ENCODE measurements at places on chromosomes 13 and 19. TPM values are rescaled to one million over a fixed set of nuclear protein-coding genes. Genes with fewer than 3 reads are reported as not detected.

DNA sequence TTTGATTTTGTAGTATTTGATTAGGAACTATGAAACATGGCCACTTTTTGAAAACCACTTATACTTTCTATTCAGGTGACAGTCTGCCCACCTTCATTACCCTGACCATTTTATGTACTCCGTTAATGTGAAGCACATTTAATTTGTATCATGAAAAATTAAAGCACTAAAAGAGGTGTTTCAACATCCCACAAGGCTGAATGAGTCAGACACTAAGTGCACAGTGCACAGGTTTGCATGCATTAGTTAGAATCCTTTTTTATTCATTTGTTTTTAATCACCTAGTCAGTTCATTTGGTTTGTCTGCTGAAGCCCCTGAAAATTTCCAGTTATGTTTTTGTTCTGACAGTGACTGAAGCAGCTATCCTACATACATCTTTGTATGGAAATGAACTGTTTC is 271.0 kb downstream of the SLITRK5 start:
- no peak overlapping the region for H3K4me3 ChIP-seq
- no peak overlapping the region for H3K27ac ChIP-seq
- H3K36me3 ChIP-seq: no peaks in the 10 kb centered on the region
- H3K27me3 ChIP-seq: no peaks in the 10 kb centered on the region

DNA sequence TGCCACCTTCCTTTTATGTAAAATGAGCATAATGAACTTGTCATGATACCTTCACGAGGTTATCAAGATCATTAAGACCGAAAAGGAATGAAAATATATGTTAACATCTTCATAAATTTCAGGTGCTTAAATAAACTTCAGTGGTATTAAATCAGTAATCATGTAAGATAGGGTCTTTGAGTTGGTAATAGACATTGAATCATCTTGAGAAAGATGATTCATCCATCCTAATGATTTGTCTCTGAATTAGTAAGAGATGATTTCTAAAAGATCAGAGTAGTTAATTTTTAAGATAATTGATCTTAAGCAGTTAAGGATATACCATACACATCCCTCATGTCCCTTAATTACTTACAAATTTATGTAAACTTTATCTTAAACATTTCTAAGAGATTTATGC is 52.0 kb downstream of the COG3 start:
- H3K4me1 ChIP-seq: no peaks in the 10 kb centered on the region
- no peak overlapping the region for H3K27ac ChIP-seq
- no peak overlapping the region for H3K4me3 ChIP-seq
- H3K27me3 ChIP-seq: no peaks in the 10 kb centered on the region
- peaks cover 65% of the 10 kb centered on the region for H3K36me3 ChIP-seq

GRCh38 chr19:56969759-56970178 is 129.2 kb upstream of the PEG3 start:
- no peaks in the 10 kb centered on the region for H3K27me3 ChIP-seq
- H3K4me1 ChIP-seq: no peaks in the 10 kb centered on the region
- H3K27ac ChIP-seq: no peak overlapping the region
- DNase-seq: no peak

C19orf18 gene
- total RNA-seq: 0.36 TPM

DNA sequence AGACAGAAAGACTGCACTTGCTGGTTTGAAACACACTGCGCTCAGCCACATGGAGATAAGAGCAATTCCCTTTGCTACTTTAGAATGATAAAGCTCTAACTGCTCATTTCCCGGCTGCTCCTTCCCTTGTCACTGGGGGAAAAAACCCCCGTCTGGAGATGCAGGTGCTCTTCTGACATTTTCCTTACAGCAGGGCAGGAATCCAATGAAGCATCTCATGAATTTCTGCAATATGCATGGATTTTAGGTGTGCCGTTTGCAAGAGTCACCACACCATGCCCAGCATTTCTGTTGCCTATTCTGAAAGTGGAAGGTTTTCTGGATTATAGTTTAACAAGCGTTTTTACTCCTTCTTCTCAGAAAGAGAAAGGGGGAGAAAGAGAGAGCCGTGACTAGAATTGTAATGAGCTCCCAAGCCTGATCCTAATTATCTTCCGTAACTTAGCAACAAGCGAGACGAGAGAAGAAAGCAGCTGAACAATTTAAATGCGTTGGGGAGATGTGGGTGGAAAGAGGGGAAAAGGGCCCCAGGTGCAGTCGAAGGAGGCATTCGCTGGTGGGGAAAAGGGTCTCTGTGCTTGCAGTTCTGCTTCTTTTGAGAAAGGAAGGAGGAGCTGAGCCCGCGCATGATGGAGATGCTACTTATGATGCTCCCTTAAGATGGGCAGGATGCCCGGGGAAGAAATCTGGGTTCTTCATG is 76.6 kb upstream of the SPATA13 start:
- H3K4me1 ChIP-seq: no peaks in the 10 kb centered on the region
- no peaks in the 10 kb centered on the region for H3K36me3 ChIP-seq
- H3K4me3 ChIP-seq: no peak overlapping the region
- DNase-seq: peak; percentile 42
- peaks cover 12% of the 10 kb centered on the region for H3K27me3 ChIP-seq

LSR gene
- total RNA-seq: 0.29 TPM

DNA sequence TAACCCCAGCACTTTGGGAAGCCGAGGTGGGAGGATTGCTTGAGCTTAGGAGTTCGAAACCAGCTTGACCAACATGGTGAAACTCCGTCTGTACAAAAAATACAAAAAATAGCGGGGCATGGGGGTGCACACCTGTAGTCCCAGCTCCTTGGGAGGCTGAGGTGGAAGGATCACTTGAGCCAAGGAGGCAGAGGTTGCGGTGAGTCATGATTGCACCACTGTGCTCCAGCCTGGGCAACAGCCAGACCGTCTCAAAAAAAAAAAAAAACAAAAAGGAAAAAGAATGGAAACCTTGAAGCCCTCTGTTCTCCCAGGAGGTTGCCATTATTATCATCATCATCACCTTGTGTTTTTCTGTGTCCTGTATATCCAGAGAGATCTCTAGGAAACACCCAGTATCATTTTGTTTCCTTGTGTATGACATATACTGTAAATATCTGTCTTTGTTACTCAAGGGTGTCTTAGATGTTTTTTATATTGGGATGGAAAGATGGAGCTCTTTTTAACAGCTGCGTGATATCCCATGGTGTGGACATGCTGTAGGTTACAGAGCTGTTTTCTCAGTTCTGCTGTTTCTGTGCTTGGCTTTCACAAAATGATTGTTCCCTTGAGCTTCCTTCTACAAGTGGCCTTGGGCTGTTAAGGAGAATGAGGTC is 11.8 kb downstream of the CHAF1A start:
- H3K27me3 ChIP-seq: no peaks in the 10 kb centered on the region
- H3K27ac ChIP-seq: no peak overlapping the region
- H3K4me1 ChIP-seq: peaks cover 15% of the 10 kb centered on the region
- H3K4me3 ChIP-seq: no peak overlapping the region

DNA sequence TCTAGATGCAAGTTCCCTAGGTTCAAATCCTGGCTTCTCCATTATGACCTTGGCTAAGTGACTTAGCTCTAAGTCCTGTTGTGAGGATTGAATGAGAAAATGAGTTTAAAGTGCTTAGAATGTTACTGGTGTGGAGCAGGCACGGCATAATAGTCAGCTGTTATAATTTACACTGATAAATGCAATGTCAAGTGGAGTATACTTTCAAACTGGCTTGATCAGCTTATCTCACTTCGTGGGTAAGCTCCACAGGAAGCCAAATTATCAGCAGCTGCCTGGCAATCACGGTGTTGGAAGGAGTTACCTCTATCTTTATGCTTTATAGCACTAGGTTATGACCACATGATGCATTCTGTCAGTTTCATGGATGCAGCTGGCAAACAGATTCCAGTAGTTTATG is 272.8 kb downstream of the OLFM4 start:
- H3K4me3 ChIP-seq: no peak overlapping the region
- H3K4me1 ChIP-seq: no peaks in the 10 kb centered on the region
- H3K36me3 ChIP-seq: no peaks in the 10 kb centered on the region
- no peak for DNase-seq

- H3K27ac ChIP-seq: no peak overlapping the region
- no peaks in the 10 kb centered on the region for H3K4me1 ChIP-seq
- H3K36me3 ChIP-seq: no peaks in the 10 kb centered on the region
- no peaks in the 10 kb centered on the region for H3K27me3 ChIP-seq
- DNase-seq: no peak
- H3K4me3 ChIP-seq: no peak overlapping the region
Measured at GRCh38 chr19:28727480-28728159, 485.3 kb downstream of the UQCRFS1 start.

DNA sequence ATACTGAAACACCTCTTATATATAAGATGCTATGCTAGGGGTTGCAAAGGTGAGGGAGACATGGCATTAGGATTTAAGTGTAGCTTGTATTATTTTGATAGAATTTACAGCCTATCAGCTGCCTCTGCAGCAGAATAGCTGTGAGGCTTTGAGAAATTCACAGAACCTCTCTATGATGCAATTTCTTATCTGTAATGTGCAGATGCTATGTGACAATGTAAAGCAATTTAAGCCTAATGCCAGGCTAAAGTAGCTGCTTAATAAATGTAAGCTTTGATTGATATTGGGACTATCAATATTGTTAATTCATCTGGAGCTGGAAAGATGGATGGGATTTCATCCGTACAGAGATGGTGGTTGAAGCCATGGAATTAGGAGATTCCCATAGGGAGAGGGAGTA is 1.6 kb downstream of the ADGRE3 start:
- no peak overlapping the region for H3K27ac ChIP-seq
- peaks cover 4% of the 10 kb centered on the region for H3K4me1 ChIP-seq
- DNase-seq: no peak
- H3K36me3 ChIP-seq: no peaks in the 10 kb centered on the region
- H3K4me3 ChIP-seq: no peak overlapping the region
- no peaks in the 10 kb centered on the region for H3K27me3 ChIP-seq

DNA sequence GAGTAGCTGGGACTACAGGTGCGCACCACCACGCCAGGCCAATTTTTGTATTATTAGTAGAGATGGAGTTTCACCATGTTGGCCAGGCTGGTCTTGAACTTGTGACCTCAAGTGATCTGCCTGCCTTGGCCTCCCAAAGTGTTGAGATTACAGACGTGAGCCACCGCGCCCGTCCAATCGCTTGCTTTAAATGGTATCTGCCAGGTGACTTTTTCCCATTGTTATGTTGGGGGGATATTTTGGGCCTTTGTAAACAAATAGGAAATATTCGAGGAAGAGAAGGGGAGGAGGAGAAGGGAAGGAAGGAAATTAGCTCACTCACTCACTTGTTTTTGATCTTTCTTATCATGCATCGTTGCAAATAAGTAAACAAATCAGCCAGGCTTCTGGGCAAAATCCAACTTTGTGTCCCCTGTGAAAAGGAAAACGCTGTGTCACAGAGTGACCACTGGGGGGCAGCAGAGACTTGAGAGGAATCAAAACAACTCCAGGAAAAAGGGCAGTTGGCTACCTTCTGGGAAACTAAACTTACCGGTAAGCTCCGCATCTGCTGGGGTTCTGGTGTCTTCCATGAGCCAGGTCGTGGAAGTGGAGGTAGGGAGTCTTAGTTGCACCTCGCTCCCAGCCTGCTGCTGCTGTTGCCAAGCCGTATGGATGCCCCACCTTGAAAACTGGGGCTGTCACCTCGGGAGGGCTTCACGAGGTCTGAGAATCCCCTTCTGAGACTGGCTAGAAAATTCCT is 9.3 kb upstream of the RANBP3 start:
- H3K4me3 ChIP-seq: peak overlapping the region; percentile 69
- no peaks in the 10 kb centered on the region for H3K27me3 ChIP-seq
- H3K27ac ChIP-seq: no peak overlapping the region
- no peaks in the 10 kb centered on the region for H3K36me3 ChIP-seq

ZNF468 gene
- 23.0 TPM for total RNA-seq

DNA sequence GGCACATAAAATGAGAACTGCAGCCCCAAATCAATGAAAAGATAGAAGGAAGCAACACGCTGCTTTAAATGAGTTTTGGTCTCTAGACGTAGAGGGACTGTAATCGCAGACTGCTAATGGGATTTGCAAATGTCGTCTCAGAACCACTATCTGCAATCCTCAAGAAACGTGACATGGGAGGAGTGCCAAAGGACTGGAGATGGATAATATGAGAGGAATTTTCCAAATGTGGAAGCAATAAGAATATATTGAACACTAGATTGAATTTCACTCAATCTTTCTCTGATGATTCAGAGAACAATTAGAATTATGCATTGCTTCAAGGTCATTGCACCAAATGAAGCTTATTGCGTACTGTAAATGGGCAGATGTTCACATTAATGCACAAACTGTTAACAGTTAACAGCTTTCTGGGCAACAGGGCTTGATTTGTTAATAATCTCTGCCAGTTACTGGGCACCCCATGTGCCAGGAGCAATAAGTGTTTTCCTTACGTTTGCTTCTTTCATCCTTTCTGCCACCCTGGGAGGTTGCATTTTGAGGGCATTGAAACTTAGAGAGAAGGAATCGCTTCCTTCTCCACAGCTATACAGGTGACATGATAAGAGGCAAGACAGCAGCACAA is 62.8 kb upstream of the WASF3 start:
- H3K27ac ChIP-seq: no peak overlapping the region
- H3K4me1 ChIP-seq: peaks cover 32% of the 10 kb centered on the region
- H3K27me3 ChIP-seq: peaks cover 3% of the 10 kb centered on the region

FFAR2 gene
- total RNA-seq: not detected

IGFL4 gene
- total RNA-seq: not detected

DNA sequence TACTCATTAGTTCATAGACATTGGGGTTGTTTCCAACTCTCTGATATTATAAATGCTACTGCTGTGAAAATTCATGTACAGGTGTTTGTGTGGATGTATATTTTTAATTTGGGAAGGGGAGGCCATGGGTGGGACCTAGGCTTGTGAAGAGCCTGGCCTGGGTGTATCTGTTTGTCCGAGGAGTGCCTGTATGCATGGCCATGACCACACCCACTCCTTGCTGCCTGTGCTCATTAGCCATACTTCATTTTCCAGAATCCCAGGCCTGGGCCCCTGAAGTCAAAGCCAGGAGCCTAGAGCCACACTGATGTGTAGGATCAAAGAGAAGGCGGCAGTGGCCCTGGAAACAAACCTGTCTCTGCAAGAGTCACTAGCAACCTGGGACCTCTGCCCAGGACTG is 10.4 kb downstream of the ERVK3-1 start:
- no peak overlapping the region for H3K27ac ChIP-seq
- no peaks in the 10 kb centered on the region for H3K27me3 ChIP-seq
- H3K4me1 ChIP-seq: no peaks in the 10 kb centered on the region
- H3K36me3 ChIP-seq: peaks cover 32% of the 10 kb centered on the region

POP4 gene
- total RNA-seq: 61.0 TPM

ZNF878 gene
- total RNA-seq: 0.29 TPM

GRCh38 chr13:79451500-79451962 is 29.4 kb upstream of the NDFIP2 start:
- H3K4me1 ChIP-seq: peaks cover 27% of the 10 kb centered on the region
- no peaks in the 10 kb centered on the region for H3K36me3 ChIP-seq
- no peak overlapping the region for H3K4me3 ChIP-seq

DNA sequence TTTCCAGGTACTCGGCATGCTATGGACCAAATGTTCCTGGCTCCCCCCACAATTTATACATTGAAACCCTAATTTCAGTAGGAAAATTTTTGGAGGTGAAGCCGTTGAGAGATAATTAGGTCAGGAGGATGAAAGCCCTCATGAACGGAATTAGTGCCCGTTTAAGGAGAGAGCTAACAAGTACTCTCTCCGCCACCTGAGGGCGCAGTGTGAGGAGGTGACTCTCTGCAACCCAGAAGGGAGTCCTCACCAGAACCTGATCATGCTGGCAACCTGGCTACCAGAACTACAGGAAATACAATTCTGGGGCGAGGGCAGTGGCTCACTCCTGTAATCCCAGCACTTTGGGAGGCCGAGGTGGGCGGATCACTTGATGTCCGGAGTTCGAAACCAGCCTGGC is 397.8 kb downstream of the SLITRK5 start:
- no peak overlapping the region for H3K4me3 ChIP-seq
- no peaks in the 10 kb centered on the region for H3K4me1 ChIP-seq
- no peak overlapping the region for H3K27ac ChIP-seq
- no peaks in the 10 kb centered on the region for H3K36me3 ChIP-seq
- H3K27me3 ChIP-seq: no peaks in the 10 kb centered on the region

Data from osteoblast (primary cell).